Foreskin fibroblast (primary cell): ENCODE measurements at places on chromosomes 5 and 9.

- DNase-seq, result no peak
Measured at GRCh38 chr9:123399803-123400378, 43.9 kb downstream of the CRB2 start.

GRCh38 chr9:102087141-102087540 lies 348.7 kb upstream of the GRIN3A start:
- DNase-seq, result no peak

GRCh38 chr9:16901590-16901989 lies 31.1 kb upstream of the BNC2 start:
- DNase-seq, result peak; percentile 80

- DNase-seq, result peak; percentile 80
Measured at GRCh38 chr5:68088302-68088701, 127.3 kb upstream of the PIK3R1 start.

GRCh38 chr9:84229191-84229590 lies 111.4 kb downstream of the SLC28A3 start:
- no peak for DNase-seq

- no peak for DNase-seq
Measured at GRCh38 chr5:15538516-15538915, 38.5 kb downstream of the FBXL7 start.

GRCh38 chr5:143275512-143276363 lies 127.7 kb downstream of the NR3C1 start:
- DNase-seq, result no peak

- DNase-seq, result peak; percentile 97
Measured at GRCh38 chr5:143244000-143244736, 159.3 kb downstream of the NR3C1 start.

GRCh38 chr5:54673523-54674225 lies 156.1 kb downstream of the SNX18 start:
- no peak for DNase-seq

GRCh38 chr5:68708156-68708841 lies 385.5 kb upstream of the SLC30A5 start:
- DNase-seq, result no peak

DNA sequence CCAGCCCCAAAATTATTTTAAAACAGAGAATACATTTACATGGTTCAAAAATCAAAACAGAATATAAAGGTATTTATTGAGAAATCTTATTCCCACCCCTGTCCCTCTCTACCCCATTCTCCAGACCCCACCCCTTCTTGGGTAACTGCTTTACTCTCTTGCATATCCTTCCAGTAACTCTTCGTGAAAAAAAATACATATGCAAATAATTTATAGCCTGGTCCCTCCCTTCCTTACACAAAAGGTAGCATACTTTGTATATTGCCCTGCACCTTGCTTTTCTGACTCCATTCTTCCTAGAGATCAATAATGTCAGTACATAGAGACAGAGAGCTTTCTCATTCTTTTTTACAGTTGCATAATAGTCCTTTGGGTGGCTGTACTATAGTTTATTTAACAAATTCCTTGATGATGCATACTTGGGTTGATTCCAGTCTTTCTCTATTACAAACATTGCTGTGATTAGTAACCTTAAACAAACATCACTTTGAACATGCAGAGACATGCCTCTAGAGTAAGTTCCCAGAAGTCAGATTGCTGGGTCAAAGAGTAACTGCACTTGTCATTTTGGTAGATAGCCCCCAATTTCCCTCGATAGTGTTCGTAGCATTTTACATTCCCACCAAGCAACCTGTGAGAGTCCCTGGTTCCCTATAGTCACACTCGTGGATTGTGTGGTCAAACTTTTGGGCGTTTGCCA lies 47.9 kb downstream of the STOM start:
- DNase-seq, result peak; percentile 85

DNA sequence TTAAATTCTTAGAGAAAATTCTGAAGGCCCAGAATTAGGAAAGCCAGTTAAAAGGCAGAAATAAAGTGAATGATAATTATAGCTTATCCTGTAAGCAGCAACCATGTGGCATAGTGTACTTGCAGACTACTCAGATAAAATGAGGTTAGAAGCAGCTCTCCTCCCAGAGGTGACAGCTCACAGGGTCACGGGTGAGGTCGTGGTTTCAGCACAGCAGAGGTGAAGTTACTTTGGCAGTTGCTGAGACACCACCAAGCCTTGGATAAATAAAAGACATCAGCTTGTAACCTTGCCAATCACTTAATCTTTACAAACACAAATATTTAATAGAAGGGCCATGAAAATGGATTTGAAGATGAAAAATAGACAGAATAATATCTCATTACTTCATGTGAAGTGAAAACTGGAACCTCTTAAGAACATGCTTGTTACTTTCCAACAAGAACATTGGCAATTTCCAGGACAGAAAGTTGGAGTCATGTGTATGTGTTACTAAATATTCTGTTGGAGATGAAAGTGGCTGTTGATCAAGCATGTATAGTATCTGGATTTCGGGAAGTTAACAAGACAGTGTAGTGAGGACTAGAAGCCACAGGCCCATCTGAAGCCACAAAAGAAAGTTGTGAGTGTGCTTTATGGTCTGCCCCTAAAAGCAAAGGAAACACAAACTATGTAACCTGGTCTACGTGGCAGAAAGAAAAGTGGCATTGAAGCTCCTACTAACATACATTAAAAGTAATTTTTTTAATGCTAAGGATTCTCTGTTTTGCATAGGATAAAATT lies 134.4 kb downstream of the ERCC6L2 start:
- DNase-seq, result peak; percentile 21

DNA sequence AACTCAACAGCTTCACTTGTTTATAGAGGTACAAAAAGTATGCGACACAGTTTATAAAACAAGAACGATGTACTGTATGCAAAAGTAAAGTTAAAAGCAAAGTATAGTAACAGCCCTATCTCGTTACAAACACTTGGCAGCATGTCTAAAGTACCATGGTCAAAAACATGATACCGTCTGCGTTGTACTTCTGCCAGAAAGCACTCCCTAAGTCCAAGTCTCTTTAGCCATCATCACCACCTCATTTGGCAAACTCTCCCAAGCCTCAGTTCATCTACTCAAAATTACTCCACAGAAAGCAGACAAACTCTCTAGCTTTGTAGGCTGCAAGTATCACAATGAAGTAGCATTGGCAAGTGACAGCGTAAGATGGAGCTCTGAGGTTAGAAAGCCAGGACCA lies 73.4 kb downstream of the NFIB start:
- peak; percentile 18 for DNase-seq

DNA sequence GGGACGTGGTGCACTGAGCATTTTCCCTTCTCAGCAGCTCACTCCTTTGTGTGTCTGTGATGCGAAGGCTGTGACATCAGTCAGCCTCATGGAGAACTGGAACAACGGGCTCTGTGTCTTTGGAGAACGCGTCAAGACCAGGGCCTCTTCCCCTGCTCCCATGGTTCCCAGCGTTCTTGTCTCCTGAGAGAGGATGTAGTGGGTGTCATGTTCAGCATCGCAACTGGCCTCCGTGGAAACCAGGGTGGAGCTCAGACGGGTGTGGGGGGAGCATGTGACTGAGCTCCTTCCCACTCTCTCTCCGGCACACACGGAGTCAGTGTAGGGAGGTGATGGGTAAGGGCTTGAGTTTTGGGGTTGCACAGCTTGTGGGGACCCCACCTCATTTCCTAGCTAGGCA lies 59.7 kb downstream of the TENT4A start:
- no peak for DNase-seq

GRCh38 chr5:163497315-163497714 lies 8.1 kb upstream of the MAT2B start:
- DNase-seq, result no peak

- DNase-seq, result peak; percentile 72
Measured at GRCh38 chr5:72281764-72282499, 38.1 kb downstream of the MRPS27 start.

- no peak for DNase-seq
Measured at GRCh38 chr5:6631441-6631840, 1.4 kb downstream of the NSUN2 start.
